ENCODE measurements at places on chromosomes 5 and 9.

- no peak for DNase-seq
Measured at GRCh38 chr5:105508519-105508918, 1945.9 kb upstream of the NUDT12 start.

- DNase-seq, result no peak
Measured at GRCh38 chr5:132210944-132211343, 16.7 kb downstream of the P4HA2 start.

DNA sequence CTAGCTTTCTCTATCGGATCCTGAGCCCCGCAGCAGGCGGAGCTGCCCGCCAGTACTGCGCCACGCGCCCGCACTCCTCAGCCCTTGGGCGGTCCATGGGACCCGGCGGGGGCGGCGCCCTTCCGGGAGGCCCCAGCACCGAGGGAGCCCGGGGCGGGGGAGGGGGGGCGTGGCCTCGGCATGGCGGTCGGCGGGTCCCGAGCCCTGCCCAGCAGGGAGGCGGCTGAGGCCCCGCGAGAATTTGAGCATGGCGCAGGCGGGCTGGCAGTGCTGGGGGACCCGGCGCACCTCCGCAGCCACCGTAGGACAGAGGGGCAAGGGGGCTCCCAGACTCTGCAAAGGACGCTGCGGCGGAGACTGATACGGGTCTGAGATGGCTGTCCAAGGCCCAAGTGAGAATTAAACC is 6.8 kb downstream of the ZDHHC11B start:
- no peak for DNase-seq

- no peak for DNase-seq
Measured at GRCh38 chr9:37746448-37747270, 6.9 kb upstream of the TRMT10B start.

GRCh38 chr9:117815948-117816347 is 111.7 kb downstream of the TLR4 start:
- no peak for DNase-seq

DNA sequence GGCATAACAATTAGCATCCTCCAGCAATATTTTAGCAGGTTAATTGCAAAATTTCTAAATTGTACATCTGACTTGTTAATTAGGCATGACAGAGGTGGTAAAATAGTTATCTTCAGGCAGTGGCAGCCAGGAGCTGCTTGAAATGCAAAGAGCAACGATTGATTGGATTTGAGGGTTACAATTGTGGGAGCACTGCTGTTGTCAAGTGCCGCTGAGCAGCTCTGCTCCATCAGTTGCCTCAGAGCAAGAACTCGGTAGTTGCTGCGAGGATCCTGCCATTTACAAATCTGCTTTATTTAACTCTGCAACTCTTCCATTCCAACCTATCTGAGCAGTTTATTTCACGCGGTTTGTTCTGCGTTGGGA is 12.6 kb downstream of the PBX3 start:
- no peak for DNase-seq

DNA sequence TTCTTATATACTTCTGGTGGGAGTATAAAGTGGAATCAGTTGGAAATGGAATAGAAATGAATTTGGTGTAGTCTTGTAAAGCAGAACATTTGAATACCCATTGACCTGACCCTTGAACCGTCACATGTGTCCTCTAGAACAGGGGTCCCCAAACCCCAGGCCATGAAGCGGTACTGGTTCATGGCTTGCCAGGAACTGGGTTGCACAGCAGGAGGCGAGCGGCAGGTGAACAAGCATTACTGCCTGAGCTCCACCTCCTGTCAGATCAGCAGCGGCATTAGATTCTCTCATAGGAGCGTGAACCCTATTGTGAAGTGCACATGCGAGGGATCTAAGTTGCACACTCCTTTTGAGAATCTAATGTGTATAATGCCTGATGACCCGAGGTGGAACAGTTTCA is 80.0 kb downstream of the RANBP17 start:
- DNase-seq, result no peak

- peak; percentile 76 for DNase-seq
Measured at GRCh38 chr9:130243015-130243881, 22.3 kb upstream of the HMCN2 start.

- peak; percentile 19 for DNase-seq
Measured at GRCh38 chr5:38258319-38259061, at the start of gene EGFLAM. TSS of gene EGFLAM (plus strand) at chr5:38258559. CDS start at chr5:38258755, 196 bp downstream.

DNA sequence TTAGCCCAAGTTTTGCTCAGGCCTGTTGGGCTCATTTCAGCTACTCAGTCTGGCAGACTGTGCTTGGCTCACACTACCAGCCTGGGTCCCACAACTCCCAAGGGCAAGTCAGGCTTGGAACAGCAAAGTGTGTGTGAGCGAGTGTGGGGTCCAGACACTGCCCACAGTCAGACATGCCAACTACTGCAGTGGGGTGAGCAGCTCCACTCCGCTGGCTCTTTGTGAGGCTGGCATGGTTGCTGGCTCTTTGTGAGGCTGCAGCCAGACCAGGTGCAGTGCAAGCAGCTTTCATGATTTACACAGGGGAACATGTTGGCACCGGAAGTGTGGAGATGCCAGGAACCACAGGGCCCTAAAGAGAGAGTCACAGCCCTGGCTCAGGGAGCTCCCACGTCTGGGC is 606.7 kb upstream of the FAM174A start:
- DNase-seq, result no peak

DNA sequence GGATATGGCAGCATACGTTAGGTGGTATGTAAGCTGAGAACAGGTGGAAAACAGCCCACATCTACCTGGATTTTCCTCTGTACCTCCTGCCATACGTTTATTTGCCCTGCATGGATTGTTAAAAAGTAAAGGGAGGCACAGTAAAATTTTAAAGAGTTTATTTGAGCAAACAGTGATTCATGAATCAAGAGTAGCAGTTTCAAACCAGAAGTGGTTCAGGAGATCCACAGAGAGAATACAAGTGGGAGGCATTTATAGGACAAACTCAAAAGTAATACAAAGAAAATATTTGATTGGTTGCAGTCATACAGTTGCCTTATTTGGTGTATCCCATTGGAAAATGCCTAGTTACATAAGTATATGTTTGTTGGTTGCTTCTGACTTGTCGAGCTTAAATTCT is 117.6 kb downstream of the FAM170A start:
- no peak for DNase-seq

DNA sequence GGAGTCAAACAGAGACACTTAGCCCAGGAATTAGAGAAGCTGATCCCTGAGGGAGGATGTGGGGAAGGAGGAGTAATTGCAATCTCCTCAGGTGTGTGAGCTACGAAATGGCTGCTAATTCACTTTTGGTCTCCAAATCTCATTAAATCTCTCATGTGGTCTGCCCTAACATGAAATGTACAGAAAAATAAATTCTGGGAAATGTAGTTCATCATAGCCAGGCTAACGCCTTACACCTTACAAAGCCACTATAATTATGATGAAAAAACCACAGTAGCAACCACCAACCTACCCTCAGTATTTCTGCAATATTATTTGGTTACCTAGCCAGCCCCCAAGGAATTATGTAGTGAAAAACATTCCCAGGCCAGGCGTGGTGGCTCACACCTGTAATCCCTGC is 354.0 kb downstream of the TMEM167A start:
- no peak for DNase-seq

- no peak for DNase-seq
Measured at GRCh38 chr5:16901021-16901644, 35.0 kb downstream of the MYO10 start.

DNA sequence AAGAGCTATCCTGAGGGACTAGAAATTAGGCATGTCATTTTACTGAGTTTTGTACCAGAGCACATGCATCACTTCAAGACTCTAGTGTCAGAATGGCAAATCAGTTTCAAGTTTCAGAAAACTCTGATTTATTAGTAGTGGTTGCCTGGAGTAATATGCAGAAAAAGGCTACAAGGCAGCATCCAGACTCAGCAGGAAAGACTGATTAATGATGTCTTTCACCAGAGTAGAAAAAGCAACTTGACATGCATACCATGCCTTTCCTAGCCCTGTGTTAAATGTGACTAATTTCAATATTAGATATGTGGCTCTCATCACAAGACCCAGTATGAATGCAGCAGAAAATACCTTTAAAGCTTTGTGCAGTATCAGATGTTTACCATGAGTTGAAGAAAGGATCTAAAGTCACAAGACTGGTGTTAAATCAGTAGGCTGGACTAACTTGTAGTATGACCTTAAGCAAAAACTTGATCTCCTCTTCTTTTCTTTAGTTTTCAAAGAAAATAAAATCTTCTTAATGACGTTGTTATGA is 1251.2 kb upstream of the C9orf72 start:
- DNase-seq, result no peak

DNA sequence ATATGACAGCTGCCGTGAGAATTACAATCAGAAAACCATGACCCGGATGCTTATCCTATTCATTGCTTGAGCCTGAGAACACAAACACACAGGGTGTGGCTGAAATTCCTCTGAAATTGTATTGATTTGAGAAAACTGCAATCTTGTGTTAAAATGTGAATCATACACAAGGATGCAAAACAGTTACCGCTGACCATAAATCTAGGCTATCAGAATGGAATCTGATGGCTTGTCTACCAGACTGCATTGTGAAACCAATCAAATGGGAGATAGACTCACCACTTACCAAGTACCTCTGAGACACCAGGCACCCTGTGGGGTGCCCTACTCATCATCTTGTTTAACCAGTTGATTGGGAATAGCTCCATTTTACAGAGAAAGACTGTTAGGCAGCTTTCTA is 188.7 kb upstream of the MSX2 start:
- no peak for DNase-seq

- no peak for DNase-seq
Measured at GRCh38 chr5:156411957-156412356, 85.0 kb downstream of the SGCD start.

GRCh38 chr9:135961811-135962695 is 880 bp upstream of the UBAC1 start:
- DNase-seq, result no peak

DNA sequence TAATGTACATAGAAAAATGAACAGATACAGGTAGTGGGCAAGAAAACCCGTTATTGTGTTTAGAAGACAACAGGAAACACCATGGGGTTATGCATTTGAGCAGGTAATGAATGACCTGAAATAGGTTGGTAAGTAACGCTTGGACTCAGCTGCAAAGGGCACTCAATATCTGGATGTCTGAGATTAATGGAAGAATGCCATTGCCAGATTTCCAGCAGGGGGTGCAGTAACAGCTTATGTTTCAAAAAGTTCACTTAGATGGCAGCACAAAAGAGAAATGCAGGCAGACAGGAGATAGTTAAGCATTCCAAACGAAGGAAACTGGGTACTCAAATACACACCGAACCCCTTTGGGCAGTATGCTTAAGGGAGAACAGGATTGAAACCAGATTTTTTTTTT is 285.5 kb upstream of the VLDLR start:
- no peak for DNase-seq

DNA sequence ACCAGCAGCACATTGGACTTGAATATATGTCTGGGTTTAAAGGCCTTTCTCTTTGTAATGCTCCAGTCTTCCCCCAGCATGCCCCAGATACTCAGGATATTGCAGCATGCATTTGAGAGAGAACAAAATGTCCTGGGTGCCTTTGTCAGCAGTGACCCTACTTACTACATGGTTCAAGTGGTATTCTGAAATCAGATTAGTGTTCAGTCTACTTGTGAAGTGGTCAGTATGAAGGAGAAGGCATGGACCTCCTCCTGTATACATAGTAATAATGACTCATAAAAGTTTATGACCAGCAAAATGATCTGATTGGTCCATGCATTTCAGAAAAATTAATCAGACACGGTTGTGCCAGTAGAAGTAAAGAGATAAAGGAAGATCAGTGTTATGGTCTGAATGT is 25.4 kb downstream of the GPR21 start:
- no peak for DNase-seq

DNA sequence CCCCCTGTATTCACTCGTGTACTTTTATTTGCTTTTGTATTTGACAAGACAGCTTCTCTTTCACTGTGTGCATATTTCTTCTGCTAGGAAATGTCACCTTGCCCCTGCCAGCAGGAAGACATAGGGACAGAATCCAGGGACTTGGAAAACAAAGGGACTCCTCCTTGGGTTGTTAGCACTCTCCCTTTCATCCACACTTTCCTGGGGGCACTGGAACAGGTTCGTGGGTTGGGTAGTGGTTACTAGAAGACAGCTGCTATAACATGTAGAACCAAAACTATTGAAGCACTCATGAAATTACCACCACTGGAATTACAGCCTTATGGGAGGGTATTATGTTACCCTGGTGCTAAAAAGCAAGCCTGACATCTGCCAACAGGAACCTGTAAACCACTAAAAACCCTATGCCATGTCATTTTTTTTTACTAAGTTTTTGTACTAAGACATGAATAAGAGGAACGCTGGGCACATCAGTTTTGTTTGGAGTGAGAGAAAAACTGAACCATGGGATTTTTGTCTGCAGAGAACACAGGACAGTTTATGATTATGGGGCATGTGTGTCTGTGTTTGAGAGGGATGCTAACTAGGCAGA is 4.7 kb upstream of the CCL28 start:
- DNase-seq, result no peak

- no peak for DNase-seq
Measured at GRCh38 chr9:118222375-118222774, 518.2 kb downstream of the TLR4 start.

DNA sequence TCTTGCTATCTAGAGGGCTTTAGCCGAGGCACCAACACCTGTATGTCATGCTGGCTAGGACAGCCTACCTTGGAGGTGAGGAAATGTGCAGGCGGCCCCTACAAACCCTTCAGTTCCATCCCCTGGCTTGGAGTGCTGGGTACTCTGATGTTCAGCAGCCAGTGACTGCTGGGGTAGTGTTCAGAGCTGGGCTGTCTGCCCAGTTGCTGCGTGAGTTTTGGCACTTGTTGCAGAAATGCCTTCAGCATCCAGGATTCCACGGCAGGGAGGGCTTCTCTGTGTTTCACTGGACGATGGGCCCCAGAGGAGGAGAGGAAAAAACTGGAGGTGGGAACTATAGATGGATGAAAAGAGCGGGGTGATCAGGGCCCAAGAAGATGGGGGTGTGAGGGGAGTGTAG is 10.4 kb downstream of the SWI5 start:
- DNase-seq, result no peak

GRCh38 chr9:71662082-71662481 is 106.2 kb downstream of the CEMIP2 start:
- DNase-seq, result no peak

- no peak for DNase-seq
Measured at GRCh38 chr5:142495531-142495930, 170.7 kb upstream of the SPRY4 start.

GRCh38 chr5:74948031-74948546 is 81.9 kb upstream of the FAM169A start:
- DNase-seq, result no peak

GRCh38 chr9:107177857-107178256 is 105.2 kb upstream of the RAD23B start:
- DNase-seq, result no peak

GRCh38 chr9:131432597-131433301 is 38.9 kb downstream of the PRRC2B start:
- DNase-seq, result no peak

GRCh38 chr5:148912714-148913398 is 86.4 kb downstream of the ADRB2 start:
- DNase-seq, result no peak

- DNase-seq, result no peak
Measured at GRCh38 chr9:93463638-93464248, 10.4 kb upstream of the FAM120AOS start.

- no peak for DNase-seq
Measured at GRCh38 chr5:108168915-108169314, 213.0 kb downstream of the FBXL17 start.
